Myocyte (in vitro differentiated cells): ENCODE measurements at places on chromosomes 11 and 22.

DNA sequence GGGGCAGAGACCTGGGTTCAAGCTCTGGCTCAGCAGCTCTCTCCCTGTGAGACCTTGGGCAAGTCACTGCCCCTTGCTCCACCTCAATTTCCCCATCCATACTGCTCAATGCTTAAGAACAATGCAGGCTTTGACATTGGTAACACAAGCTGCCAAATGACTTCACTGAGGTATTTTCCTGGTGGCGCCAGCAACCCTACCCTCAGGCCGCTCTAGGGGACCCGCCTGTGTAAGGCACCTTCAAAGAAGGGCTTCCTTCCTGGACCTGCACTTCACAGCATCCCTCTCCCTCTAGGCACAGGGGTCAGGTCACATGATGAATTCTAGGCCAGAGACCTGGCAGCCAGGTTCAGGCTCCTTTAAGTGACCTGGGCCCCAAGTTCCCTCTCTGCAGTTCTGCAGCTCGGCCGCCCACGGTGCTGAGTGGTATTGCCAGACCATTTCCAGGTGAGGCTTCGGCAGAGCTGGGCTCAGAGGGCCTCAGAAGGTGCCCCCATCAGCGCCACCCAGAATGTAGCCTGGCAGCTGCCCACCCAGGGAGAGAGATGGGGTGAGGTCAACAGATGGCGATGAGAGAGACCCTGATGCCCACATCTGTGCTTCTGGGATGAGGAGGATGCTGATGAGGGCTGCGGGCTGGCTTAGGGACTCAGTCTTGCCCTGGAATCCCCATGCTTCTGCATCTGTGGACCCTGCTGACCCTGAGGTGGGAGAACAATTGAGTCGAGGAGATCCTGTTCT, 4.5 kb downstream of the WNT11 start:
- DNase-seq = no peak

DNA sequence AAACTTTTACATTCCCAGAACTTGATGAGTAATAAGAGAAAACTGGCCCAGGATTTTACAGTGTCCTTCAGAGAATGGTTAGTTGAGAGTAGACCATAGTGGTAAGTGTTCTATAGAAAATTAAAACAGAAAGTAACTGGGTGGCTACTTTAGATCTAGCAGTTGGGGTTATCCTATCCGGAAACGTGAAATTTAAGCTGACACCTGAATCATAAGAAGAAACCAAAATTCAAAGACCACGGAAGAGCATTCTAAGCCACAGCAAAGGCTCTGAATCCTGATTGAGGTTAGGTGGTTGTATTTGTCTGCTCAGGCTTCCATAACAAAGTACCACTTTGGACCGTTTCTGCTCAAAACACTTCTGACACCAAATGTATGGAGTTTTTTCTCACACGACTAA, 34.0 kb downstream of the TTC17 start:
- DNase-seq = no peak

GRCh38 chr11:69423181-69423580, 58.3 kb upstream of the LINC01488 start:
- DNase-seq = no peak

GRCh38 chr22:26756675-26757293, 99.4 kb downstream of the MIAT start:
- peak; percentile 20 for DNase-seq

- no peak for DNase-seq
Measured at GRCh38 chr11:78912778-78913177, 338.1 kb upstream of the NARS2 start.

GRCh38 chr11:122248131-122248530, 132.1 kb upstream of the BLID start:
- DNase-seq = peak; percentile 94

DNA sequence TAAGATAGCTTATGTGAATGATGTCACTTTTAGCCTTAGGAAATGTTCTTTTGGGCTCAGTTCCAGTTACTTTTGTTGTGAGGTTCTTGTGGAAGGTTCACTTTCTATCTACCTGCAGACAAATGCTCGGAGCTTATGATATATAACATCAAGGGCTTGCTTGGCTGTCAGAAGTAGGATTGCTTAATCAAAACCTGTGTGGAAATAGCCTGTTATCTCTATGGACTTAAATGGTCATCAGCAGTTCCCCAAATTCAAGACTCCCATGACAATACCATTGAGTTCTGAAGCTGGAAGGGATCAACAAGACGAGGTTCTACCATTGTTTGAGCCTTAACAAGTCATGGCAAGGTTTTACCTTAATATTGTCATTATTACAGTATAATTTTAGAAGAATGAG, 43.8 kb downstream of the FLI1 start:
- DNase-seq = no peak

DNA sequence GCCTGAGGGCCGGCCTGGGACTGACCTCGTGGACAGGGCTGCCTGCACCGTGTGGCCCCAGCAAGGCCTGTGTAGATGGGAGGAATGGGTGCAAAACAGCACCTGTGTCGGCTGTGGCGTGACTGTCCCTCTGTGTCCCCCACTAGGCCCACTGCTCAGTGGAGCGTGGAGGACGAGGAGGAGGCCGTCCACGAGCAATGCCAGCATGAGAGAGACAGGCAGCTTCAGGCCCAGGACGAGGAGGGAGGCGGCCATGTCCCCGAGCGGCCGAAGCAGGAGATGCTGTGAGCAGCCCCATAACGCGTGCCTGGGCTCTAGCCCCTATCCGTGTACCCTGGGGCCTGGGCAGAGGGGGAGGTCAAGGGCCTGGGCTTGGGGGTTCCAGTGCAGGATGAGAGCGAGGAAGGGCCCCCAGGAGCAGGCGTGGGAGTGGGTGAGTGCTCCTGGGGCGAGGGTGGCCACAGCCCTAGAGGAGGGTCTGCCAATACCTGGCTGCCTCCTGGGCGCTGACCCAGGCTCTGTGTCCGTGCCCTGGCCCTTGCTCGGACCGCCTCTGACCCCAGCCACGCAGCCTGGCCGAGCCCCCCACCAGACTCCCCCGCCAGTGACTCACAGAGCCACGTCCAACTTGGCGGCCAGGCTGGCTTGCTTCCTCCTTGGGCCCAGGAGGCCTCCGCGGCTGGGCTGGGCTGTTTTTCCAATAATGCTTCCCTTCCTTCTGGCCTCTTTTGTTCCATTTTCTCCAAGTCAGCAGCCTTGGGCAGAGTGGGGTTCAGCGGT, 11.6 kb downstream of the PRR33 start:
- no peak for DNase-seq

DNA sequence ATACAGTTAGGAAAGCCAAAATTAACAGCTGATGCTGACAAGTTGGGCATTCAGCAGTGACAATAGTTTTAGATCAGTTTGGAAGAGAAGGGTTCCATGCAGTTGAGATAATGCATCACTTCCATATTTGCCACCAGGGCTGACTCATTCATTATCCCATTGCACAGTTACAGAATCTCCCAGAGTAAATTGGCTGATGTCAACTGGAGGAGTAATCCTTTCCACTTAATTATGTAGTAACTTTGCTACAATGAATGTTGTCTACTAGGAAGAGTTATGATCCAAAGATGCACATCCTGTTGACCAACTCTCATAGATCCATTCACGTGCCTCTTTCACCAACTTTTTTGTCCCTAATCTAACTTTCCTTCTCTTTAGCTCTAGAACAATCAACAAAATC, 123.3 kb upstream of the LUZP2 start:
- DNase-seq = no peak

GRCh38 chr11:81874635-81875034, 859.0 kb downstream of the FAM181B start:
- no peak for DNase-seq

GRCh38 chr22:28112548-28113043, 193.5 kb upstream of the PITPNB start:
- peak; percentile 57 for DNase-seq

- peak; percentile 24 for DNase-seq
Measured at GRCh38 chr11:106585061-106585460, 433.2 kb downstream of the GUCY1A2 start.

DNA sequence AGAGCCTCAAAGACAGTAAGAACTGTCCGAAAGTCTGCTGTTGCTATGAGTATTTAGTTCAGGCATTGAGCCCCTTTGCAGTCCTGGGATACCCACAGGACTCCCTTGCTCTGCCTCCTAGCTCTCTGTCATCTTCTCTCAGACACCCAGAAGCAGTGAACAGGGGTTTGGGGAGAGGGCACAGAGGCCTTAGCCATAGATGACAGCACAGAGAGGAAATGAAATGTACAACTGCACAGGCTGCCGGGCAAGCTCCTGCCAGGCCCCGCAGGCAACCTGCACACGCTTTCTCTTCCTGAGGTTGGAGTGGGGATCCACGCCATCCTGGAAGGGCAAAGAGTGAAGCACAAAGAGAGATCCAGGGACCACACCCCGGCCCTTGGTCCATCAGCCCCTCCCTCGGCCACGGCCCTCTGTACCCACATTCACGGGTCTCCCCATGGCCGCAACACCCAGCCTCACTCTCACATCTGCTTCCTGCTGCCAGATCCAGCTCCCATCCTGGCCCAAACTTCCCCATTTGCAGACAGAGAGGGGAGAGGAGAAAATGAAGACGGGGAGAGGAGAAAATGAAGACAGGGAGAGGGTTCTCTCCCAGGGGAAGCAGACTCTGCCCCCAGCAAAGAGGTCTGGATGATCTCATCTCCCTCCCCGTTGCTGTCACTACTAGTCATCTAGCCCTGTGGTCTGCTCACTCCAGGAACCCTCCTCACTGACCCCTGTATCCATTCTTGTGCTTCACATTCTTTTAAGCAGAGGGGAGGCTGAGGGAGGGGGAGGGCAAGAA, 40.7 kb downstream of the CD6 start:
- no peak for DNase-seq

GRCh38 chr22:34847072-34847471, 218.9 kb upstream of the ISX start:
- no peak for DNase-seq

- DNase-seq = peak; percentile 10
Measured at GRCh38 chr11:15278128-15278527, 163.4 kb downstream of the INSC start.

DNA sequence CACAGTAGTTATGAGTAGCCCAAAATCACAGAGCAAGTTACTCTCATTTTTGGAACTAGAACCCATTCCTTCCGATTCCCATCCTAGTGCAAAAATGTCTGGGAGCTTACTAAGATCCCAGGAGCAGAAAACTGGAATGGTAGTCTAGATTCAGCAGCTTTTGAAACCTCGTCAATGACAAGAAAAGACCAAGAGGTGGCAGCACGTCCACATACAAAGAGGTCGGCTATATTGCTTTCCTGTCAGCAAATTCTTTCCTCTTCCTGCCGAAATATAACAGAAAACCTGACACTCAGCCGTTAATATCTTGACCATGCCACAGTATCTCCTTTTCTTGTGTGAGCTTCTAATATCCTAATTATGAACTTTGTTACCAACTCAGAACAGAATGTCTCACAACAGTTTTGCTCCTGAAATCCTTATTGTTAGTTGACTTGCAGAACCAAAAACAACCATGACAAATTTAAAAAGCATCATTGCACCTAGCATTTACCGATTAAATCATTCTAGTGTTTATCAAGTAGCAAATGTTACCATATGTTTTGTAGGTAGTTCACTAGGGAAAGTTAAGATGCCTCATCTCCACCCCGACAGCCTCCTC, 92.8 kb upstream of the OR9G4 start:
- DNase-seq = peak; percentile 66

DNA sequence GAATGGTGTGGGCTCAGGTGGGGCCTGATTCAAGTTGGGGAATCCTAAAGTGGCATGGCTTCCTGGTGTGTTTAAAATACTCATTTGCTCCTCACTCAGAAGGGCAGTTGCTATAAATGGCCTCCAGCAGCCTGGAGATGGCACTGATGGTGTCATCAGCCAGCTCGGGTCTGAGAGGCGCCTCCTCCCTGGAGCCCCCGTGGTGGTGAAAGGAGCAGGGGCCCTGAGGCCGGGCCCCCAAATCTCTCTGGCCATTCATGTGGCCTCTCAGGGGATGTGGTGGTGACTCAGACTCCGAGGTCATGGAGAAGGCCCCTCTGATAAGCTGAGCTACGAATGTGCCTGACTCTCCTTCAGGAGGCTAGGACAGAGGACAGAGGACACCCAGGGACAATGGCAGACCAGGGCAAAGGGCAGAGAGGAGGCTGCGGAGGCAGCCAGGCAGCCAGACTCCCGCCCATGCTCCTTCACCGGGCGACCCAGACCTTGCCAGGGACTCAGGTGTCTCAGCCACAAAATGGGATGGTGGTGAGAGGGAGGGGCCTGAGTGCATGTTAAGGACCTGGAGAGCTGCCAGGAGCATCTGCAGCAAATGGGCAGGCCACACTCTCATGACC, 129.2 kb downstream of the CTTN start:
- DNase-seq = no peak

DNA sequence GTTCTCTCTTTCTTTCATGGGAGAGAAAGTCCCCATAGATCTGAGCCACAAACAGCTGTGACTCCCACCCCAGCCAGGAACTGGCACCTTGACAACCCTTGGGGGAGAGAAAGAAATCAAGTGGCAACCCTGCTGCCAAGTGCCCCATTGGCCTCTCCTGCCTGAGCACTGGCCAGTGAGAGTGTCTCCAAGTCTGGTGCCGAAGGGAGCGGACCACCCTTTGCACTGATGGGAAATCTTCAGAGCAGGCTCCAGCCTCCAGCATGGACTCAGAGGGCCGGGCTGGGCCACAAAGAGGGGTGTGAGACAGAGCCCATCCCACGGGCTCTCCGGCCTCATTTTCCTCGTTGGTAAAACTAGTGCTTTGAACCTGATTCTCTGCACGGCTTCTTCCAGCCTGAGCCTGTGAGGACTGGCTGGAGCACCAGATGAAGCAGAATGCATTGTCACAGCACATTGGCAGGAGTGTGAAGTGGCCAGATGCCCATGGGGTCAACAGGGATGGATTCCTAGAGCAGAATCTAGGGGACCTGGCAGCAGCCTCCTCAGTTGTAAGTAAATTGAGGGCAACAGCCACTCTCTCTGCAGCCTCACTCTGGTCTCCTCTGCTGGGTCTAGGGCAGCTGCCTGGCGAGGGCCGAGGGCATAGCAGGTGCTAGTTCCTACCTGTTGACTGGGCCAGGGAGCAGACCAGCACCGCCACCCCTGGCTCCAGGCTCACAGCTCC, 81.4 kb downstream of the TRIM29 start:
- peak; percentile 75 for DNase-seq

DNA sequence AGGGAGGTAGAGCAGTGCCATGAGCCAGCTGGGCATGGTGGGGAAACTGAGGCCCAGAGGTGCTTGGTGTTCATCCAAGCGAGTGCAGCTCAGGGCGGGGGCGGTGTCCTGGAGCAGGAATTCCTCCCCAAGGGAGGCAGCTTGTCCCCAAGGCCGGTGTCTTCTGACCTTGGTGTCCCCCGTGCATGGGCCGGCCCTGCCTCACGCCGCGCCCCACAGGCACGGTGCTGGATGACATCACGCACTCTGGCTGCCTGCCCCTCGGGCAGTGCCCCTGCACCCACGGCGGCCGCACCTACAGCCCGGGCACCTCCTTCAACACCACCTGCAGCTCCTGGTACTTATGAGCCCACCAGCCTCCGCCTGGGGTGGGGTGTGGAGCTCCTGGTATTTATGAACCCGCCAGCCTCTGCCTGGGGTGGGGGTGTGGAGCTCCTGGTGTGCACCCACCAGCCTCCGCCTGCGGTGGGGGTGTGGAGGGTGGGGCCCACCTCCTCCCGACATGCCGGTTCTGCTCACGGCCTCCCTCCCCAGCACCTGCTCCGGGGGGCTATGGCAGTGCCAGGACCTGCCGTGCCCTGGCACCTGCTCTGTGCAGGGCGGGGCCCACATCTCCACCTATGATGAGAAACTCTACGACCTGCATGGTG, 6.7 kb downstream of the MUC5B start:
- DNase-seq = no peak

GRCh38 chr11:35121326-35121865, 17.6 kb upstream of the CD44 start:
- DNase-seq = no peak
